ENCODE measurements at places on chromosomes 11 and 22.

GRCh38 chr11:425301-425700 is 10.5 kb upstream of the SIGIRR start:
- no peak for DNase-seq

DNA sequence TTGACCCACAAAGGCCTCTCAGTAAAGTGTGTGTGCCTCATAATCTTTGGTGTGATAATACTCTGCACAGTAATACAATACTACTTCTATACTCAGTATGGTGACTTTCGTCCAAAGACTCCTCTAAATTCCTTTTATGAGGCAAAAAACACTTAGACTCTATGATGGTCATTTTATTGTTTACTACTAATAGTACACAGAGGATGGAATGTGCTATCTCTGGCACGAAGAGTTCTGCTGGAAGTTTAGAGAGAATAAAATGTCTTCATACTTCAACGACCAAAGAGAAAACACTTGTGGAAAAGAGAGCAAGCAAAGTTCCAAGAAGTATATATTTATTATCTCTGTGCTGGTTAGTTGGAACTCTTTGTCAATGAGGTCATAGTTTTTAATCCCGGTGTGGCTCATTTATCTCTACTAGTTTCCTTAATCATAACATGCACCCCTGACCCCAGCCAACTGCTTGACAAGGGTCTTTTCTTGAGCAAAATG is 7.5 kb upstream of the CSTF3 start:
- DNase-seq: no peak

- no peak for DNase-seq
Measured at GRCh38 chr11:71114124-71114851, 138.1 kb downstream of the SHANK2 start.

- DNase-seq: no peak
Measured at GRCh38 chr11:128323381-128323780, 264.0 kb downstream of the ETS1 start.

DNA sequence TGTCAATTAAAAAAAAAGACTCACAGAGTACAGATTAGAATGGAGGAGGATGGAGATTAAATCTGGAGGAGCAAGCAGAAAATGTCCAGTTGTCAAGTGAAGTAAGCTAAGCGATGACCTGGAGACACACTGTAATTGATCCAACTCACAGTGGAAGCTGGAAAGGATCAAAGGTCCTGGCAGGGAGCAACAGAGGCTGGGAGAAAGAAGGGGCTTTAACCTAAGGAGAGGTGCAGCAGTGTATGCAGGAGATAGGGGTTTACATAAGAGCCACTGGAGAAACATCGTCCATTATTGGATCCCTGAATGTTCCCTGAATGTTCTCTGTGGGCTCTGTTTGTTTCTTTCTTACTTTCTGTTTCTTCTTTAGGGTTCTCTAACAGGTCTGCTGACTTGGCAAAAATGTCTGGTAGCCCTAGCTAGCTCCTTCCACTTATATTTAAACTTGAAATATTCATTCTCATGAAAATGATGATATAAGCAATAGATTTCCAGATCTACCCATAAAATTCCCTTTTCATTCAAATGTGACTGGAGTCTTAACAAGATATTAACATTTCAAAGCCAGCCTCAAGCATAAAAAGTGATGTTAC is 30.1 kb upstream of the CAT start:
- no peak for DNase-seq

GRCh38 chr11:71340086-71340606 is 87.8 kb upstream of the SHANK2 start:
- no peak for DNase-seq

GRCh38 chr22:30989474-30989873 is 20.4 kb downstream of the TUG1 start:
- DNase-seq: no peak

DNA sequence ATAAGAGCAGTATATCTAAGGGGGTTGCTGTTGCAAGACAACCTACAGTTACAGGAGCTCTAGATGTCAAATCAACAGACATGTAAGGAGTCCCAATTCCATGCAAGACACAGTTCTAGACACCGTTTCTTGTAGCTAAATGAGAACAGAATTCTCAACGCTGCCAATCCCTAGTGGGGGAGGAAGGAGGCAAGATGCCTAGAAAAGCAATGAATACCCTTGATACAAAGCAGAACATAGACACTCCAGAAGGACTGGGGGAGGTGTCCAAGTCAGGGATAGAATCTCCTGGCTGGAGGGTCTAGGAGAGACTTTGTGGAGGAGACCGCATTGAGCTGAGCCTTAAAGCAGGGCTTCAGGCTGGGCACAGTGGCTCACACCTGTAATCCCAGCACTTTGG is 280.2 kb downstream of the BUD13 start:
- DNase-seq: no peak

DNA sequence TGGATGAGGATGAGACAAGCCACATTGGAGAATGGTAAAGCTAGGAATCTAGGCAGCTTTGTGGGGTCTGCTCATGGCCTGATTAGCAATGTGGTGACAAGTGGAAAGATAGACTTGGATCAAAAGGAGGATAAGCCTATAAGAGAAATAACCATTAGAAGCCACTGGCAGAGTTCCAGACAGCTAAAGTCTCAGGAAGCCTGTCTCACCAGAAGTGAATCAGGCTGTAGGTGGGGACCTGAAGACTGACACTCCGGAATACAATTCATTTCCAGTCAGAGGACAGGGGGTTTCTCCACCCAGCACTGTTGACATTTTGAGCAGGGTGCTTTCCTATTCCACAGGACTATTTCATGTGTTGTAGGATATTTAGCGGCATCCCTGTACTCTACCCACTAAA is 129.7 kb downstream of the ARHGAP42 start:
- no peak for DNase-seq

DNA sequence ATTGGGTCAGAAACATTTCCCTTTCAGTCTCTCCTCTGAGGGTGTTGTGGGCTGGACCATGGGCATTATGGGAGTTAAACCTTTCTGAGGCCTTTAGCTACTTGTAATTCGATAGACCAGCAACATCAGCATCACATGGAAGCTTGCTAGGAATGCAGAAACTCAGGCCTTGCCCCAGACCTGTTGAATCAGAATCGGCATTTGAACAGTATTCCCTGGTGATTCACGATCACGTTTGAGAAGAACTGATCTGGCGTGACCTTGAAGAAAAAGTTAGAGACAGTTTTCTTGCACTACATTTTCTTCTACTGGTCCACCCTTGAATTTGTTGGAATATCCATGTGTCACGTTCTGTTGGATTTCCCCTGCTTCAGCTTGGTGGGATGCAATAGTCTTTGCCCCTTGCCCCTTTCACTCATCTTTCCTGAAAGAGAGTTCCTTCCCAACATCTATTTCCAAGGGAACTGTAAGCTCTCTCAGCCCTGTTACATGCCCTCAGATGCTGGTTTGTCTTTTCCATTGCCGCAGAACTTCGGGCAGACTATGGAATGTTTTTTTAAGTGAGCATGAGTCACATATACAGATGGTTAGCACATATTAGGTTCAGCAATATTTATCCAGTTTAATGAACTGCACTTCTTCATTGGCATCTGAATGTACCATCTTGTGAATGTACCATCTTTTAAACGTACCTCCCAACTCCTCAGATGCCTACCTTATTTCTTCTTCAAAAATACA is 23.9 kb downstream of the EHF start:
- DNase-seq: no peak

DNA sequence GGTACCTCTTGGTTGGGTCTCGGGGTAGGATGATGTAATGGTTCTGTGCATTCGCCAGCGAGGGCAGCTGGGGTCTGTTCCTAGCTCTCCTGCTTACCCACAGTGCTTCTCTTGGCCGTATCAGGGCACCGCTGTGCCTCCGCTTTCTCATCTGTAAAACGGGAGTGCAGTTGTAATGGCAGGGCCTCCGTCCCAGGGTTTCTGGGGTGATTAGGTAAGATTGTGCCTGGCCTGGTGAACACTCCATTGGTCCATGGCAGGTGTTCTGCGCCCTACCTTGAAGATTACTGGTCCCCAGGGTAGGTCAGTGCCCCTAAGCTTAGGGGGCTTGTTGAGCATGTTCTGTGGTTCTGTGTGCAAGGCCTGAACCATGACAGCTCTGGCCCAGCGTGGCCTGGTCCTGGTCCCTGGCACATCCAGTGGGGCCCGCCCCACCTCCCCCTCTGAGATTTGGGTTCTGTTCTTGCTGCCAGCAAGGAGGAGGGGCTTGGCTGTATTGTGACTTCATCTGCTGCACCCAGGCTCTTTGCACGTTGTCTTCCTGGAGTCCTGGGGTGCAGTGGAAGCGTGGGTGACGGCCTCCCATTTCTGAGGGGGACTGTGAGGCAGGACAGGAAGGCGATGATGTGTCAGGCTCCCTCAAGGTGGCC is 4.9 kb downstream of the MYRF start:
- DNase-seq: no peak

- no peak for DNase-seq
Measured at GRCh38 chr11:102314784-102315183, 2.5 kb upstream of the BIRC3 start.

GRCh38 chr11:118005224-118006152 is 19.3 kb downstream of the IL10RA start:
- no peak for DNase-seq

DNA sequence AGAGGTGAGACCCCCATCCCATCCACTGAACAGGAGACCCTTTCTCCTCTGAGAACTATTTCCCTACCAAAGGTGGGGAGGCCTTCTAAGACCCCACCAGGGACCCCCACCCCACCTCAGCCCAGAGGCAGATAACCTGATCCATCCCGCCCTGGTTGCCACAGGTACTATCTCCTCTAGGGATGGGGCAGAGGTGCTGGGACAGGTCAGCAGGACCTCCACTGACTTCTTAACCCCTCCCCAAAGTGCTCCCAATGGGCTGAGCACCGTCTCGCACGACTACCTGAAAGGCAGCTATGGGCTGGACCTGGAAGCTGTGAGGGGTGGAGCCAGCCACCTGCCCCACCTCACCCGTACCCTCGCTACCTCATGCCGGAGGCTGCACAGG is 4.3 kb downstream of the INPPL1 start:
- DNase-seq: no peak

- DNase-seq: peak; percentile 19
Measured at GRCh38 chr11:1765871-1766718, 2.4 kb upstream of the CTSD start.

- no peak for DNase-seq
Measured at GRCh38 chr11:1009371-1009770, 27.1 kb downstream of the MUC6 start.

DNA sequence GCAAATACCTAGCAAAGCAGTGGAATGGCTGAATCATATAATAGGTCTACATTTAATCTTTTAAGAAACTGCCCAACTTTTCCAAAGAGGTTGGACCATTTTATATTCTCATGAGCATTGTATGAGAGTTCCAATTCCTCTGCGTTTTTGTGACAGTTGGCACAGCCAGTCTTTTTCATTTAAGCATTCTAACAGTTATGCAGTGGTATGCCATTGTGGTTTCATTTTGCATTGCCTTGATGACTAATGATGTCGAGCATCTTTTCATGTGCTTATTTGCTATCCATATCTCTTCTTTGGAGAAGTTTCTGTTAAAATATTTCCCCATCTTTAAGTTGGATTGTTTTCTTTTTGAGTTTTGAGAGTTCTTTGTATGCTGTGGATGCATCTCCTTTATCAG is 38.7 kb downstream of the EIF3F start:
- no peak for DNase-seq

DNA sequence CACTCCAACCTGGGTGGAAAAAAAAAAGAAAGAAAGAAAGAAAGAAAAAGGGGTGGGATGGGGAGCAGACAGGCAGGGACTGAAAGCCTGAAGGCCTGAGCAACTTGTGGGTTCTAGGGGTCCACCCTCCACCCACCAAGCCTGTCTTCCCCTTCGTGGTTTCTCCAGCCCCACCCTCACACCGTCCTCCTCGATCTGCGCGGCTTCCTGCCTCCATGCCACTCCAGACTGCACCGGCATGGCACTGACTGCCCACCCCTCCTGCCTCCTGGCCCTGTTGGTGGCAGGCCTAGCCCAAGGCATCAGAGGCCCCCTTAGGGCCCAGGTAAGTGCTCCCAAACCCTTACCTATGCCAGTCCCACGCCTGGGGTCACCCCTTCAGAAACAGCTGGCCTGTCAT is at the start of gene CTSW:
CTSW (plus strand) TSS at position 221 of the 400 bp plus-strand sequence; CDS start at position 239, 18 bp downstream.
- no peak for DNase-seq

DNA sequence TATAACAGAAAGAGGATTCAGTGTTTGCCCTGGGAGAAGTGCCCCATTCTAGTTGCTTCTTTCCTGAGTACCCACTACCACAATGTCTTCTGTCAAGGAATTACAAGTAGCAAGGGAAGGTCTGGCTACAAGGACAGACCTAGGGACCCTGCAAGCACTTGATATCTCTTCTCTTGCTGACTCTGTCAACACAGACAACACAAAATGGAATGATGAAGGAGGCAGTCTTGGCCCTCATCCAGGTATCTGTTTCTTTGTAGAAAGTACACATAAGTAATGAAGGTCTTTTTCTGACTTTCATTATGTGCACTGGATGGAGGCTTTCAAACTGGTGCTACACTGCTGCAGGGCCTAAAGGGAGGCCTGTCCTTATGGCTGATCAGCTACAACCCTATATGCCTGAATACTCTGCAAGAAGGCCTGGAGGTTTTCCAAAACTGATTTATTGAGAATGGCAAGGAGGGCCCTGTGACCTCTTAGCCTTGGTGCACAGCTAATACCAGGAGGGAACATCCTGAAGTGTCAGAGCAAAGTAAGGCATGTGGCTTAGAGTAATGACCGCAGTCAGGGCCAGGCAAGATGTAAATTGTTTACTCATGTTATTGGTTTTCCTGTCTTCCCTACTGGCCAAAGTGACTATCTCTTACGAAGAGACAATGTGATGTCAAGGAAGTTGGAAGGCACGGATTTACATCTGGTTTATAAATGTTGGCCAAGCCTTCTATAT is 31.2 kb downstream of the GAB2 start:
- no peak for DNase-seq

DNA sequence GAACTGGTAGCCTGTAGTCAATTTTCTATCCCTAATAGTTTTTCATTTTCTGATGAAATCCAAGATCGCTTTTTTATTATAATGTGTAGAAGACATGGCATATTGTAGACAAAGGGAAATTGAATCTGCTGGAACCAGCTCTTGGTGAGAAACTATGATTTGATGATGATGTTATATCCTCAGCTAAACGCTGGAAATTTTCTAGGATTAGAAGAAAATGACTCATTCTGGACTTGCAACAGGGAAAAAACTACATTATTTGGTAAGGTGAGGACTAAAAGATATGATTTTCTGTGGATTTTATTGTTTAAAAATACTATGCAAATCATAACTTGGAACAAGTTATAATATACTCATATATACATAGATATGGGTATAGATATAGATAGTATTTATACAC is 14.1 kb upstream of the PGM2L1 start:
- DNase-seq: no peak

GRCh38 chr22:27032091-27032761 is 374.8 kb downstream of the MIAT start:
- DNase-seq: peak; percentile 36
